ENCODE measurements at places on chromosomes 12 and 14.

DNA sequence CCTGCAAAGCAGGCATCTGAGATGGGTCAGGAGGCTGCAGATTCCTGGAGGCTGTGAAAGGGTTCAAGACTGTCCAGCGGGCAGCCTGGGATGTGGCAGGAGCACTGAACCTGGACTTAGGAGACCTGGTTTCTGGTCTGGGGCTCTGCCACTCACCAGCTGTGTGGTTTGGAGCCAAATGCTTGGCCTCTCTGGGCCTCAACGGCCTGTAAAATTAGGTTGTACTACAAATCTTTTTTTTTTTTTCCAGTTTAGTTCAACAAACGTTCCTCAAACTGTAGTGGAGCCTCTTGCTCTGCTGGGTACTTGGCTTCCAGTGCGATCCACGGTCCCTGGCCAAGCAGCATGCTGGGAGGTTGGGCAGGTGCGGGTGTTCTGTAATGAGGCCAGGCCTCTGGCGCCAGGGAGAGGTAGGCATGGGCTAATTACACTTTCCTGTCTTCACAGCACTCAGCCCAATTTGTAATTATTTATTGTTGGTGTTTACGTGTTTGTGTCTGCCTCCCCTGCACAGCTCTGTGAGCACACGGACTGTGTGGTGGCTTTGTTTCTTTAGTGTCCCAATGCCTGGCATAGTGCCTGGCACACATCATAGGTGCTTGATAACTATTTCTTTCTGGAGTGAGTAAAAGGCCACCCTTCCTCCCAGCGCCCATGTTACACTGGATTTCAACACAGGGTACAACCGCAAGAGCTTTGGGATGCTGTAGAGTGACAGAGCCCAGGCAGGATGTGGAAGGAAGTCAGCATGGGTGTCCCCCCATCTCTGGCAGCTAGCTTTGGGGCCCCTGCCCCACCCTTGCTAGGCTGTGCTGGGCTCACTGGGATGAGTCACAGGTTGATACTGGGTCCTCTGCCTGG, 5.8 kb upstream of the KRT80 start:
- peak; percentile 61 for DNase-seq

GRCh38 chr14:30240018-30240417, 312.4 kb upstream of the PRKD1 start:
- no peak for DNase-seq

DNA sequence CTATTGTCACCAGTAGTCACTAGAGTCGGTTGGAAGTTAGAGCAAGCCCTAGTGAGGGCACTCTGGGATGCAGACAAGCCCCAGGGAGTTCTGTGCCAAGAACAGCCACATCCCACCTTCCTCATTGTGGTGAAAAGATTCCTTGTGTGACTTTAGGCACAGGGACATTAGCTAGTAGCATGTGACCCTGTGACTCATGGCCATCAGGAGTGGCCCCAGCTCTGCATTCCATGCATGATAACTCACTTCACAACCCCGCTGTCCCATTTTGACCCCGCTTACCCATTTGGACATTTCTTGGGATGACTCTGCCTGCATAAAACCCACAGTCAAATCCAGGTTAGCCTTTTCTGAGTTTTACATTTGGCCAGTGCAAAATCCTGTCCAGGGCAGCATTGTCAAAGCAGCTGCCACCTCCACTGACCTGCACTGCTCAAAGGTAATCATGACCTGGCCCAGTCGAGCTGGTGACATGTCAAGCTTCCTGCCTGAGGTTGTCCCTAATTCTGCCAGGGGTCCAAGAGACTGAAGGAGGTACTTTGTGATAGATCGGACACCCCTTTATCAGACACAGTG, 430.5 kb downstream of the DPF3 start:
- DNase-seq = peak; percentile 40

DNA sequence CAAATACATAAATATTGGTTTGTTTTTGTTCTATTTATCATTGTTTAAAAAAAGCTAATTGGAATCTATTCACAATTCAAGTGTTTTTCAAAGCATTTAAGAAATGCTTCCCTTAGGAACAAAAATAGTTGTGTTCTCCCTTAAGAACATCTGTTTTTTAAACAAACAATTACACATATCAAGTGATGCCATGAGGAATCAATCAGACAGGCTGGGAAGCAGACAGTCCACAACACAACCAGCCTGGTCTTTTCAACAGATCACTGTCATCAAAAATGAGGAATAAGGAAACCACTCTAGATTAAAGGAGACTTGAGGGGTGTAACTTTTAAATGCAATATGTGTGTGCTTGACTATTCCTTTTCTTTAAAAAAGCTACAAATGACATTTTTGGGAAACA, 25.5 kb downstream of the GALC start:
- DNase-seq = no peak

GRCh38 chr12:27771481-27772327, 8.3 kb upstream of the KLHL42 start:
- peak; percentile 36 for DNase-seq

Measured in suppressor macrophage treated with lipopolysaccharide for 1 hour (primary cell).